ENCODE measurements at places on chromosomes 13 and 19.

GRCh38 chr19:32168606-32169005 is 176.8 kb upstream of the ZNF507 start:
- DNase-seq: no peak

GRCh38 chr19:33641261-33641660 is 19.5 kb downstream of the CHST8 start:
- no peak for DNase-seq

GRCh38 chr13:41827507-41828213 is 133.2 kb downstream of the VWA8 start:
- DNase-seq: peak; percentile 96

DNA sequence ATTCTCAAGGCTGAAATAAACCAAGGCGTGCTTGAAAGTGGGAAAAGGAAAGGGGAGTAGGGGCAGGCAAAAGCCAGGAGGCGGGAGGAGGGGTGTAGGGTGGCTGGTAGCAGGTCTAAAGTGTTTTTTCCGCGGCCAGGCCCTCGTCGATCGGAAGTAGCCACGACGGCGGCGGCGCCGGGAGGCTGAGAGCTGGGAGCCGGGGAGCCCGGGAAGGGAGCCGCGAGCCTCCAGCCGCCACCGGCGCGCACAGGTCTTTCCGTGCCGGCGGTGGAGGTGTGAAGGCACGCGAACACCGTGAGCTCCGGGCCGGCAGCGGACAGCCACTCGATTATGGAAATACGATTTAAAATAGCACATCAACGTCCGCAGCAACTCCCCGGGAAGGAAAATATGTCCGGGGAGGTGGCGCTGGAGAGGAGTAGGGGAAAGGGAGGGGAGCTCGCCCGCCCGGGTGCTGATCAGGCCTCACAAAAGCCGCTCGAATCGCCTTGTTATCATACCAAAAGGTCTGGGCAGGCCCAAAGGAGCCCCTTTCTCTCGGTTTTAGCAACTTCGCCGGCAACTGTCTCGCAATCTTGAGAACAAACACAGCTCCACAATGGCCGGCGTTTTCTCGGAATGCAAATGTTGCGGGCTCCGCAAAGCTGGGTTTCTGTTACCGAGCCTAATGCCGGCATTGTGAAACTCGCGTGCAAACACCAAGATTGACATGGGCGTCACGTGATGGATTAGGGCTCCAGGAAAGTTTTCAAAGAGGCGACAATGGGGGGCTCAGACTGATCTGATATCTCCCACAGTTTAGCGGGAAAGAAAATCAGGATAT is 2.9 kb upstream of the PCDH8 start:
- DNase-seq: peak; percentile 14

- peak; percentile 93 for DNase-seq
Observed at GRCh38 chr13:94233401-94233800, 246.1 kb downstream of the DCT start.

GRCh38 chr13:89786531-89786930 is 1561.0 kb upstream of the MIR17HG start:
- DNase-seq: no peak

GRCh38 chr19:48061401-48062344 is 17.8 kb upstream of the CABP5 start:
- no peak for DNase-seq

DNA sequence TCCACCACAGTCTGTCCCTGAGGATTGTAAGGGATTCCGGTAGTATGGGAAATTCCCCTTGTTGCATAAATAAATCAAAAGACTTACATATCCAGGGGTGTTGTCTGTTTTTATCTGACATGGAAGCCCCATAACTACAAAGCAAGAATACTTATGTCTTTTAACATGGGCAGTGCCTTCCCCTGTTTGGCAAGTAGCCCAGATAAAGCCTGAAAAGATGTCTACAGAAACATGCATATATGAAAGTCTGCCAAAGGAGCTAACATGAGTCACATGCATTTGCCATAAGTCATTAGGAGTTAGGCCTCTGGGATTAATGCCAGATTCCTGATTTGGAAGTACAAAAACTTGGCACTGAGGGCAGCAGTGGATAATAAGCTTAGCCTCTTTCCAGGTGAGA is 62.1 kb downstream of the ZNF737 start:
- peak; percentile 1 for DNase-seq

DNA sequence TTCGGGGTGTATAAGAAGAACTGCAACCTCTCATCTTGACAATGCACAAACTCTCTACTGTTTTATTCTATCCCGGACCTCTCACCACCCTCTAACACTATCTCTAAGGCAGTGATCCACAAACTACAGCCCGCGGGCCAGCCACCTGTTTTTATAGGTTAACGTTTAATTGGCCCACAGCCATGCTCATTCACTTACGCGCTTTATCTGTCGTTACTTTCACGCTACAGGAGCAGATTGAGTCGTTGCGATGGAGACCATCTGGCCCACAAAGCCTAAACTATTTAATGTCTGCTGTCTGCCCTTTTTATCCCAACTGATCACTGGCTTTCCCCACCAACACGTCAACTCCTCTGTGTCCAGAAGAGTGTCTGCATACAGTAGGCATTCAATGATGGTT is 158.9 kb downstream of the CACNA1A start:
- DNase-seq: no peak

GRCh38 chr13:42361701-42362100 is 89.7 kb downstream of the AKAP11 start:
- no peak for DNase-seq

DNA sequence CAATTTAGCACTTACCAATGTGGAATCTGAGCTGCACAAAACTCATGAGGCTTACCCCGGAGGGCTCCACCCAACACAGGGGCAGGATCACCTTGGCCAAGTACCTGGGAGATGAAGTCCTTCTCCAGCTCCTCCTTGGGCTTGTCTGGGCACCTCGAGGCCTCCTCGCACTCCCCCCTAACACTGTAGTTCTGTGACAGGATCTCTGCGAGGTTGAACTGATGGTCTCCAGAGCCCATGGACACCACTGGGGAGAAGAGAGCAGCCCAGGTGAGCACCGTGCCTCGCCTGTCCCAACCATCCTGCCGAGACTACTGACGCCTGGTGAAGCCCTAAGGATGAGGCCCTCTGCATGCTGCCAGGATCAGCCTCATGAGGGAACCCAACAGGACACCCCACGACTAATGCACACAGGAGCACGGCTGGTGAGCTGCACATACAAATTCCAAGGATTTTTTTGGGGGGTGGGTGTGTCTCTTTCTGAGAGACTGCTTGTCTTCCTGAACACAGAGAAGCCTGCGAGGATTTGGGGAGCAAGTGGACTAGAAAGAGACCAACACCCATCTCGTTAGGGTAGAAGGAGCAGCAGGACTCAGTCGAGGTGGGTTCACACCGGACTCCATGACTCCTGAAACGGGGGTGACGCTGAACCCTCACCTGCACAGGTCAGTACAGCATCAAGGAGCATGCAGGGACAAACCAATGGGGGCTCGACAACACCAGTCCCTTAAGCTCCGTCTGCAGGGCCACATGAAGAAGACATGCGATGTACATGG is 10.1 kb downstream of the MIER2 start:
- no peak for DNase-seq

DNA sequence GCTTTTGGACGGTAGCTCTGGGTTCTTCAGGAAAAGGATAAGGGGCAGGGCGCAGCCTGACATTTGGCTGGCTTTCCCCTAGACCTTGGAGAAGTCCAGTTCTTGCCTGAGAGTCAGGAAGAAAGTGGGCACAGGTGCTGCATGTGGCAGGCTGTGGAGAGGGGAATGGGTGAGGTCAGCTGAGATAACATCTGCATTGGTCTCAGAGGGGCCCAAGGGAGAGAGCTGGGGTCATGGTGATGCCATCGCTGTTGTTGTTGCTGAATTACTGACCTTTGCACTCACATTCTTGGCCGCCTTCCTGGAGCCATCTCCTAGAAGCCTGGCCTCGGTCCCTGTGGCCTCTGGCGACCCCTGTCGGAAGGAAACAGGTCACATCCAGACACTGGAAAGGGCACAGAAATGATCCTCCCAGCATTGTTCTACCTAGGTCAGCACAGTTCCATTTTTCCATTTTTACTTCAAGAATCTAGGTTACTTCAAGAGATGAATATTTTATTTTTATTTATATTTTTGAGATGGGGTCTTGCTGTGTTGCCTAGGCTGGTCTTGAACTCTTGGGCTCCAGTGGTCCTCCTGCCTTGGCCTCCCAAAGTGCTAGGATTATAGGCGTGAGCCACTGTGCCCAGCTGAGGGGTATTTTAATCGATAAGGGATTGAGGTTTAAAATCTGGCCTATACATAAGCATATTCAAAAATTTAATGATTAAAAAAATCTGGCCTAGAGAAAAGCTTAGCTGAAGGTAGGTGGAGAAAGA is 6.5 kb upstream of the LIPE start:
- DNase-seq: peak; percentile 81

GRCh38 chr19:993361-993830 is 6.8 kb upstream of the GRIN3B start:
- DNase-seq: no peak

GRCh38 chr13:50187352-50188029 is 172.2 kb downstream of the KCNRG start:
- DNase-seq: peak; percentile 36

DNA sequence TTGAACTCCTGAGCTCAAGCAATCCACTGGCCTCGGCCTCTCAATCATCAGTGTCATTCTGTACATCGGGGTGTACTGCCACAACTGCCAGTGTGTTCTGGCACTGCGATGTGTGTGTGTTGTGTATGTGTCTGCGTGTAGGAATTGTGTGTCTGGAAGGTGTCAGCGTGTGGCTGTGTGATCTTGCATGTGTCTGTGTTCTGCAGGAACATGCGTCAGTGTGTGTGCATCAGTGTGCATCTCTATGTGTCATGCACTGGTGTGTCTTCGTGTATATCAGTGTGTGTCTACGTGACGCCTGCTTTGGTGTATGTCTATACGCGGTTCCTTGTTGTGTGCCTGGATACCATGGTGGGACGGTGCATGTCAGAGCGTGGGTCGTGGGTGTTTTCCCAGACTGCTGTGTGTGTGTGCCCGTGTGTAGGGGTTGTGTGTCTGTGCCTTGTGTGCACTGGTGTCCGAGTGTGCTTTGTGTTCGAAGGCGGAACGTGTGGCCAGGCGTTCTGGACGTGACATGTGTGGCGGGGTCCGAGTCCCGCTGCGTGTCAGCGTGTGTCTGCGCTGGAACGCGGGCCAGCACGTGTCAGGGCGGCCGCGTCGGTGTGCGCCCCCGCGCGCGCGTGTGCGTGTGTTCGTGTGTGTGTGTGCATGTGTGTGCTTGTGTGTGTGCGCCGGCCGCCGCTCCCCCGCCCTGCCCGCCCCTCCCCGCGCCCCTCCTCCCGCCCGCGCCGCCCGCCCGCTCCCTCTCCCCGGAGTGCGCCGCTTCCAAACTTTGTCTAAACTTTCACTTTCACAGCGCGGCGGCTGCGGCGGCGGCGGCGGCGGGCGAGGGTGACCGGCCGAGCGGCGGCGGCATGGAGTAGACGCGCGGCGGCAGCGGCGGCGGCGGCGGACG is at the start of gene NFIX:
TSS of gene NFIX (plus strand) at position 775 of the 895 bp plus-strand sequence. CDS start 363 bp downstream, outside the sequence.
- DNase-seq: peak; percentile 32

DNA sequence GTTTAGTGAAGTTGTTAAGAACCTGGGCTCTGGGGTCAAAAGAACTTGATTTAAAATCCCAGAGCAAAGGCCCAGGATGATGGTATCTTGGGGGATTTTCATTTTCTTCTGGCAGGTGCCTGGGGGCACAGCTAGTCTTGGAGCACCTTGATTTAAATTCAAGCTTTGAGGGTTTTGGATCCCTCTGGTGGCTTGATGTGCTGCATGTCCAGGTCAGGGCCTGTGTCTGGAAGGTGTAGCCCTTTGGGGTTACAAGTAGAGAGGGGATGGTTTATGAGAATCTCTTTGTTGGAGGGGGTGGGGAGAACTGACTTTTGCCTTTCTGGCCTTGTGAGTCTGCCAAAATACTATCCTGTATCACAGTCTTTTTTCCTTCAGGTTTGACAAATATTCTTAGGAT is 55.8 kb downstream of the AKAP11 start:
- DNase-seq: no peak

GRCh38 chr19:46221981-46222610 is 7.4 kb upstream of the IGFL1 start:
- DNase-seq: peak; percentile 72

- DNase-seq: no peak
Observed at GRCh38 chr19:18768997-18769891, 21.9 kb downstream of the COMP start.

DNA sequence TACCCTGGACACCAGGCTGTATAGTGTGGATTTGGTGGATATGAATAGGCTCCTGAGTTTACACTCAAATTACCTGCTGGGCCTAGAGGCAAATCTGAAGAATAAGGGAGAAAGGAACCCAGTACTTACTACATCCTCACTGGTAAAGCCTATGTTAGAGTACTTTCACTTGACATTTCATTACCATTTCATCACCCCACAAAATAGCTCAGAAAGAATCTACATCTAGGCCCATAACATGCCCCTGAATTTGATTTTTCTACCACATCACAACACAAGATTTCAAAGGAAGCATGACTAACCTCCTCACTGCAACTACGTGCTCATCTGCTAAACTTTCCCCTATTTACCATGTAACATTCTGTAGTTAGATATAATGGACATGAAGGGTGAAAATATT is 43.3 kb downstream of the VWA8 start:
- DNase-seq: peak; percentile 57

DNA sequence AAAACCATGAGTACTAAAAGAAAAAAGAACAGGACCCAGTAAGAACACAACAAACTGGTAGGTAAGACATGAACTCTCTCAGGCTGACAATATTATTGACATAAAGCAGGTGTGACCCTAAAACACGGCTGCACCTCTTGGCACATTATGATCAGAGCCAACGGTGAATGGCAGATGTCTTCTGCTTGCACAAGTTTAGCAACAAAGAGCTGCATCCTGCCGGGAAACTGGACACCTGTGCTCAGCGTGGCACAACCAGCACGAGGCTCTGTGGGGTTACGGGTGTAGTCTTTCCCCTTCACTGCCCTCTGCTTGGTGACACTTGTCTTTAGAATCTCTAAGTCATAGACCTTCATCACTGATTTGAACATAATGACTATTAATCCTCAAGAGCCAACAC is 97.9 kb downstream of the DOCK9 start:
- DNase-seq: no peak

- DNase-seq: no peak
Observed at GRCh38 chr13:40233731-40234195, 432.7 kb downstream of the FOXO1 start.

GRCh38 chr19:19372656-19373416 is 32.6 kb upstream of the GATAD2A start:
- peak; percentile 18 for DNase-seq

GRCh38 chr13:95185851-95186250 is 115.4 kb downstream of the ABCC4 start:
- DNase-seq: peak; percentile 46

GRCh38 chr13:69094485-69094884 is 1013.1 kb upstream of the ATXN8OS start:
- DNase-seq: no peak

GRCh38 chr13:24528816-24529398 is 16.3 kb upstream of the PARP4 start:
- DNase-seq: no peak

GRCh38 chr19:7931221-7932061 is 5.5 kb upstream of the CTXN1 start:
- DNase-seq: no peak

- peak; percentile 6 for DNase-seq
Observed at GRCh38 chr13:23025864-23026608, 154.7 kb upstream of the SGCG start.

Data from amniotic epithelial cell (primary cell).